Kidney (tissue), 22 donors: ENCODE measurements at places on chromosomes 11 and 22. TPM values are rescaled to one million over a fixed set of nuclear protein-coding genes. Genes with fewer than 3 reads are reported as not detected.

DNA sequence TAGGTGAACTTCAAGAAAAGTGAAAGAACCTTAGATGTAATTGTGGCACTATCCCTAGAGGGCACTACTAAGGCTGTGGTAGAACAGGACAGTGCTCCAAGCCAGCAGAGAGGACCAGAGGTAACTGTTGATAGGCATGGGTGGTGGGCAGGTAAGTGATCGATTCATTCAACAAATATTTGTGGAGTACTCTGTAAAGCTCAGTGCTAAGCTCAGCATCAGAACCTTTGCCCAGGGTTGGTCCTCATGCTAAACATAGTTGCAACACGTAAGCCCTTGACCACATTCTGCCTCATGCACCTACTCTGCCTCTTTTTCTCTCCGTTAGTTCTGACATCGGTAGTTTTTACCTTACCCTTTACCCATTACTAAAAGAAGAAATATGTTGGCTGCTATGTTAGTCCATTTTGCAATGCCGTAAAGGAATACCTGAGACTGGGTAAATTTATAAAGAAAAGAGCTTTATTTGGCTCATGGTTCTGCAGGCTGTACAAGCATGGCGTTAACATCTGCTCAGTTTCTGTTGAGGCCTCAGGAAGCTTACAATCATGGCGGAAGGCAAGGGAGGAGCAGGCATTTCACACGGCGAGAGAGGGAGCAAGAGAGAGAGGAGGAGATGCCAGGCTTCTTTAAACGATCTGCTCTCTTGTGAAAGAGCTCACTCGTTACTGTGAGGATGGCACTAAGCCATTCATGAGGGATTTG is 18.4 kb upstream of the NNMT start:
- no peak for DNase-seq

GRCh38 chr11:134701564-134702165 is 289.6 kb upstream of the B3GAT1 start:
- DNase-seq = no peak

GRCh38 chr22:20063271-20064139 is 16.5 kb upstream of the DGCR8 start:
- peak; percentile 18 for DNase-seq

ADORA2A gene
- total RNA-seq = 6.9 TPM

TPBGL gene
- 0.69 TPM for total RNA-seq

DNA sequence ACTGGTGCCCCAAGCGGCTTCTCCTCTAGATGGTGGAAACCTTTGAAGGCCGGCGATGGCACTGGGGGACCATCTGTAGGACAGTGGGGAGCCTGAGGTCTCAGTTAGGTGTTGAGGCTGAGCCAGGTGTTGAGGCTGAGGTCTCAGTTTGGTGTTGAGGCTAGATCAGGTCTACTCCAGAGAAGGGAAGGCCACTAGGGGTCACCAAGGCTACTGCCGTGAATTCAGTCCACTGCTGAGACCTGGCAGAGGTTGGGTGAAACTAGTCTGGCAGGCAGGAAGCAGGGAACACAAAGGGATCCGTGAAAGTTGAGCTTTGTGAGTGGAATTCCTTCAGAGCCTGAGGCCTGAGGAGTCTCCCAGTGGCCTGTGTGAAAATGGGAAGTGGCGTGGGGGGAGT is 123.8 kb upstream of the FGF3 start:
- no peak for DNase-seq

- peak; percentile 87 for DNase-seq
Observed at GRCh38 chr22:29306175-29306834, at the start of gene GAS2L1. Gene GAS2L1, plus strand, starts transcription at chr22:29306650. Its CDS starts 1,456 bp downstream, at chr22:29308106.
